ENCODE measurements at places on chromosomes 16 and 17.
A peak's percentile ranks its signal among the peaks of the same experiment; 100 is the strongest.

GRCh38 chr17:36980280-36980761 is 31.6 kb downstream of the AATF start:
- no peak for DNase-seq

GRCh38 chr16:4689864-4690704 is 3.3 kb upstream of the NUDT16L1 start:
- DNase-seq: no peak

DNA sequence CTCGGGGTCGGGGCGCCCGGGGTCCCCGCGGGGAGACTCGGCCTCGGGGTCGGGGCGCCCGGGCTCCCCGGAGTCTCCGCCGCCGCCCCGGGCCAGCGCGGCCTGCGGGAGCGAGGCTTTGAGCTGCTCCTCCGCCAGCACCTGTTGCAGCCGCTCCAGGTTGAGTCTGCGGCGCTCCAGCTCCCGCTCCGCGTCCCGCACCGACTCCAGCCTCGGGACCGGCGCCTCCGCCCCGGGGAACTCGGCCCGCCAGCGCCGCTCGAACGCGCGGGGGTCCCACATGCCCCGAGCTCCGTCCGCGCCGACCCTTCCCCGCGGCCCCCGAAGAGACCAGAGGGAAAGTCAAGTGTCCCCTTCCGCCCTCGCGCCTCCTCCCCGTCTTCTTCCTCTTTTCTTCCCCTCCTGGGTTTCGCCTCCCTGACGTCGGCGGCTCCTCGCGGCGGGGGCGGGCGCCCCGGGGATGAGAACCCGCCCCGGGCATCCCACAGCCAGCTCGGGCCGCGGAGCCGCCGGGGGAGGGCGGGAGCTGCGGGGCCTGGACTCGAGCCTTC is 40.8 kb upstream of the BHLHA9 start:
- DNase-seq: no peak

- no peak for DNase-seq
Measured at GRCh38 chr16:84266451-84266850, 26.6 kb upstream of the KCNG4 start.

- no peak for DNase-seq
Measured at GRCh38 chr17:41976142-41976768, 9.7 kb downstream of the CNP start.

GRCh38 chr17:57482657-57483056 is 226.3 kb downstream of the MSI2 start:
- DNase-seq: no peak

DNA sequence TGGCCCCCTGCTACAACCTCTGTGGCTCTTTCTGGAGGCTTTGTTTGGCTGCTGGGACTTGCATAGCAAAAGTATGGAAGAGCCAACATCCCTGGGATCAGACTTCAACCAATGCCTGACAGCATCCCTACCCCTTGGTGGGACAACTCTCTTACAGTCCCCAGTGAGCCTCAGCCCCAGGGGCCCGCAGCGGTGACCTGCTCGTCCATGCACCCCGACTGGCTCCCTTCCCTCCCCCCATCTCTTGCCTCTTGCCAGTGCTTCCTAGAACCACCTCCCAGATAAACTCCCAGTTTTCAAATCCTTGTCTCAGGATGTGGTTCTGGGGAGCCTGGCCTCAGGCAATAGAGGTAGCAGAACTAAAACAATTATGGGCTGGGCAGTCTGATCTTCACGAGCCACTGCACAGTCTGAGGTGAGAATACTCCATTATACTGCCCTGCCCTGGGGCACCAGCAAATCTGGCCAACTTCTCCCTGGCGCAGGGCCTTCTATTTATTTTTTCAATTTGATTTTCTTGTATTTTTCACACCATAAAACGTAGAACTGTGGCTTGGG is 86.6 kb upstream of the BRD7 start:
- no peak for DNase-seq

- peak; percentile 26 for DNase-seq
Measured at GRCh38 chr17:73228748-73229236, 32.9 kb downstream of the CPSF4L start.

GRCh38 chr16:83963277-83964119 is 4.5 kb upstream of the NECAB2 start:
- no peak for DNase-seq

DNA sequence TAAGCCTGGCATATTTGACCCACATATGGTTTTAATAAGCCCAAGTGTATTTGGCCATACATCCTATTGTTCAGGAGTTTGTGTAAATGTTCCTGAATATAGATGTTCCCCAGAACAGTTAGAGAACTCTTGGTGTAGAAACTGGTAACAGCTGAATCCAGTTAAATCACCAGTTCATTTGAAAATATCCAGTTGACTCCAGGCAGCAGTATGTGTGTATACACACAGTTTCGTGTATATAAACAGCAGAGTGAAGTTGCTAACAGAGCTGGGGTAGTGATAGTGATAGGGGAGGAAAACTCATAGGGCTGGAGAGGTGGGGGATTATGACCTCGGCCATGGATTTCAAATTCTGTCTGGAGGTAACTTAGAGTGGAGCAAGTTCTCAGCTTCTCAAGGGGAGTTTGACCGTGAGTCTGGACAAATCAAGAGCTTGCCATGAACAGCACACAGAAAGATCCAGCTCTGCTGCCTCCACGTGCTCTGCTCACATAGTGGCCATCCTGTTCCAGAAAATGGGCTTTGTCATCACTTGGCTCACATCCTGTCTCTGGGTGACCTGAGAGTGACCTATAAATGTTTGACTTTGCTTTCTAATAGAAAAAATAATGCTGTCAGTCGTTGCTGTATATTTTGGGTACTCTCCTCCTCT is 30.6 kb upstream of the MMD start:
- no peak for DNase-seq

DNA sequence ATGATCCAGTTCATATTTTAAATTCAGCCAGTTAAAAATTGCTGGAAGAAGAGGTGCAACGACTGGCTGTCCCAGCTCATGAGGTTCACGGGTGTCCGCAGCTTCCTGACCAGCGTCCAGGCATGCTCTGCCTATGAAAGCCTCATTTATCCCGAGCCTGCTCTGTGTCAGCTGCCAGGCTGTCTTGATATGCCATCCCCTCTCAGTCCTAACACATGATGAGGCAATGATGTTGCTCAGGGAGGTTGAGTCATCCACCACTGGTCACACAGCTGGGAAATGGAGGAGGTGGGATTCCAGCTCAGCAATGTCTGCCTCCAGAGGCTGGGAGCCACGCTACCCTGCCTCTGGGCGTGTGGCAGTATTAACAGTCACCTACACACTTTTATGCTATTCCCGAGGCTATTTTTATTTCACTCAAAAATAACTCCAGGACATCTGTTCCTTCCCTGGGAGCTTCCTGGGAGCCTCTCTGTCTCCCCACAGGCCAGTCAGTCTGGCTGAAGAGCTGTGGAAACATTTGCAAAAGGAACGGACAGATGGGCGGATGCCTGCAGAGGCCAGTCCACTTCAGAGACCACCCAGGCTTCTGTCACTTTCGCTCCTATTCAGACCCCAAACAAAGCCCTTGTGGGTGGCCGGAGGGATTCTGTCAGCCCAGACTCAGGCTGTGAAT is 22.5 kb downstream of the RAB11FIP4 start:
- DNase-seq: no peak

Data from NCI-H510A (cell line).